ENCODE measurements at places on chromosomes 2 and 18.

- peak; percentile 81 for DNase-seq
These were observed 102.2 kb upstream of the CYP1B1 start for GRCh38 chr2:38178119-38178518.

DNA sequence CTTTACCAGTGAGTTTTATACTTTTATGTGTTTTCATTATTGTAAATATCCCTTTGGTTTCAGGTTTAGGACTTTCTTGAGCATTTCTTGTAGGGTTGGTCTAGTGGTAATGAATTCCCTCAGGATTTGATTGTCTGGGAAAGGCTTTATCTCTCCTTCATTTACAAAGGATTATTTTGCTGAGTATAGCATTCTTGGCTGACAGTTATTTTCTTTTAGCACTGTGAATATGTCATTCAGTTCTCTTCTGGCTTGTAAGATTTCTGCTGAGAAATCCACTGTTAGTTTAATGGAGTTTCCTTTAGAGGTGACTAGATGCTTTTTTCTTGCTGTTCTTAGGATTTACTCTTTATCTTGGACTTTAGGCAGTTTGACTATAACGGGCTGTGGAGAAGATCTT is 373.9 kb downstream of the TSN start:
- DNase-seq: no peak

DNA sequence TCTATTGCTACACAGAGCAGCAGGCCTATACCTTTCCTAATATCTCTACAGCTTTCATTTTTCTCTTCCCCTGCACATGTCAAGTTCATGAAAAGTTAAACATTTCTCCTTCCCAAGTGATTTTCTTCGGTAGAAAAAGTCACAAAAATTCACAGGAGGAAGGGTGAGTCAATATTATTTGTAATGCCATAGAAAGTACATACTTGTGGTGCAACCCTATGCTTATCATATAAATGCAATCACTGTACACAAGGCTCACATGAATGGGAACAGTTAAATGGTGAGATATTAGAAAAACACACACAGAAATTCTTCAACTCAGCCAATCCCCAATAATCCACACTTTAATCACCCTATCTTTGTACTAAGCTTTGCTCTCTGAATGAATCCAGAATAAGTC is 651.6 kb downstream of the LRRTM4 start:
- DNase-seq: no peak

GRCh38 chr2:112713585-112713925 is 7.3 kb upstream of the NT5DC4 start:
- no peak for DNase-seq

DNA sequence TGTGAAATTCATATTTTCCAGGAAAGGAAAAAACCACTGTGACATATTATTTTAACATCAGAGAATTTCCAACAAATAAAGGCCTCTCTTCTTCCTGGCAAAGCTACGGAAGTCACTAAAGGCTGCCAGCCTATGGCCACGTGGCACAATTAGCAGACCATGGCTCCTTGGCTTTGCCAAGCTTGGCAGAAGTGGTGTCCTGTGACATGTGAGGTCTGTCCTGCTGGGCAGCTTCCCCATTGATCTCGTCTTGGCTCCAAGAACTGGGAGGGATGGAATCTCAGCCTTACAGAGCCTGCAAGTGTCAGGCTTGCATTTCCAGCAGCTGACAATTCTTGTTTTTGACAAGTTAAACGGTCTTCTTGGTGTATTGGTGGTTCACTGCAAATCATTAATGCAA is 226.9 kb upstream of the THSD7B start:
- no peak for DNase-seq

GRCh38 chr2:174957050-174957449 is 48.1 kb downstream of the CHN1 start:
- peak; percentile 26 for DNase-seq

DNA sequence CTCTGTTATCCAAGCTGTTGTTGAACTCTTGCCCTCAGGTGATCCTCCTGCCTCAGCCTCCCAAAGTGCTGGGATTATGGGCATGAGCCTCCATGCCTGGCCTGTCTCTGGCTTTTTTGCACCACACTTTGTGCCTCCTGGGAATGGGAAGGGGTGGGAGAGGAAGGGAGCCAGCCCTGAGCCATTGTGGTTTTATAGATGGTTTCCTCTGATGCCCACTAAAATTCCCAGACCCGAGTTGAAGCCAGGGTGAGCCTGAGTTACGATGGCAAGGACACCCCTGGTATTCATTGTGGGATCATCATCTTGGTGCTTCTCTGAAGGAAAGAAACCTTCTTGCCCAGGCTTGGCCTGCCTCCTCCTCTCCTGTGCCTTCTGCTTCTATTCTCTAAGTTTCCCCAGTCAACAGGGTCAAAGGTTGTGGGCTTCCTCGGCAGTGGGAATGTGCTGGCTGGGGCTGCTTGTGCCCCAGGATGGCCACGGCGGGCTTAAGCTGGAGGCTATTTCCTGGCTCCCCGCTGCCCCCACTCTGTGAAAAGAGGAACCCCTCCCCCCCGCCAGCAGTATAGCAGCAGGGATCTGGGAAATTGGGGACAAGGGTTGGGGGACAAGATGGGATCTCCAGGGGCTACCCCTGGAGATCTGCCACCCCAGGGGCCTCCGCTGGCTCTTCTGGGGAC is 106.2 kb downstream of the STPG4 start:
- no peak for DNase-seq

GRCh38 chr2:83081826-83082690 is 1377.0 kb downstream of the SUCLG1 start:
- DNase-seq: peak; percentile 87

DNA sequence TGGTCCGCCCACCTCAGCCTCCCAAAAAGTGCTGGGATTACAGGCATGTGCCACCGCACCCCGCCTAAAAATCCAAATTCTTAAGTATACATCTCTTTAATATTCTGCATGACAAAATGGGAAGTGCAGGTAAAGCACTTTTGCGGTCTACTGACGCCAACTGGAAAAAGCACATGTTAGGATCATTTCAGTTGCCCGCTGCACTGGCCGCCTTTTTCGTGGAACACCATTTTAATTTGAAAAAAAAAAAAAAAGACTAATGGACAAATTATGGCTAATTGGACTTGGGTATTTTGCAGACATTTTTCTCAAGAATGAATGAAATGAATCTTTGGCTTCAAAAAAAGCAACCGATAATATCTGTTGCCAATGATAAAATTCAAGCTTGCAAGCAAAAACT is 129.3 kb upstream of the GPC1 start:
- DNase-seq: no peak

DNA sequence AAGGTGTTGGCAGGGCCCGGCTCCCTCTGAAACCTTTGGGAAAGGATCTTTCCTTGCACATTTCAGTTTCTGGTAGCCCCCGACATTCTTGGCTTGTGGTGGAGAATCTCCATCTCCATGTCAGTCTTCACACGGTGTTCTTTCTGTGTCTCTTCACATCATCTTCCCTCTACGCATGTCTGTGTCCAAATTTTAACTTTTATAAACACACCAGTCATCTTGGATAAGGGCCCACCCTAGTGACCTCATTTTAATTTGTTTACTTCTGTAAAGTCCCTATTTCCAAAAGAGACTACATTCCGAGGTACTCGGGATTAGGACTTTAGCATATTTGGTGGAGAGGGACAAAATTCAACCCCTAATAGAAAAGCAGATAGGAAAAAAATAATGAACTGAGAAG is 138.4 kb downstream of the GALNT3 start:
- no peak for DNase-seq

GRCh38 chr2:145194673-145195072 is 674.8 kb upstream of the ZEB2 start:
- peak; percentile 18 for DNase-seq

GRCh38 chr2:102664471-102664909 is 45.1 kb downstream of the SLC9A2 start:
- no peak for DNase-seq

GRCh38 chr2:19846030-19846429 is 55.8 kb downstream of the TTC32 start:
- DNase-seq: no peak

GRCh38 chr2:164661349-164661748 is 40.1 kb upstream of the GRB14 start:
- DNase-seq: peak; percentile 12

- peak; percentile 49 for DNase-seq
These were observed 33.7 kb upstream of the LYPD6B start for GRCh38 chr2:149004836-149005235.

DNA sequence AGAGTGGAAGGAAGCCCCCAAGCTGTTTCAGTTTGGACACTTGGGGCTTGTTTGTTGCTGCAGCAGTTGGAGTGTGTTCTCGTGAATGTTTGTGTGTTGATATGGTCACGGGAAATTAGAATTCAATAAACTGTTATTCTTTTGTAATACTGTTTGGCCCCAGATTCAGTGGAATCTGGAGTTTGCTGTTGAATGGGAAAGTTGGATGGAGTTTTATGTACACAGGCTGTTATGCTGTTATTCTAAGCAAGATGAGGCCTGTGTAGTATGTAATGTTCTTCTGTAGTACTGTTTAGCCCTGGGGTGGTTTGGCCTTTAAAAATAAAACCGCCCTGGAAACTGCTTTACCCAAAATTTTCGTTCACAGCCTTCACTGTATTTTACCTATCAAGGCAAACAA is 810.4 kb upstream of the HS6ST1 start:
- no peak for DNase-seq

DNA sequence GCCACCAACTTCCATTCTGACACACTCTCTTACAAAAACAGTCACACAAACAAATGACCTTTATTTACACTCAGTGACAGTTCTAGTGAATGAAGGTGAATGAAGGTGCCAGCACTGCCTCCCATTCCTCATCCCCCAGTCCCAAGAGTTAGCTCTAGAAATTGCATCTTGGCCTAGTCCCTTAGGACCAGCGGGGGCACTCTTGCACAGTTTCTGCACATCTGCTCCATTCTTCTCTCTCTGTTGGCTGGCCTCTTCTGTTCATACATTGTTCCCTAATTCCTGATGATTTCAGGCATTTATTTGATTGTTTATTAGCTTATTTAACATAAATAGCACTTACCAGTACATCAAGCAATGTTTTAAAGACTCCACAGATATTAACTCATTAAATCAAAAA is 30.9 kb downstream of the GAREM1 start:
- DNase-seq: no peak

GRCh38 chr2:128525653-128526052 is 207.0 kb upstream of the HS6ST1 start:
- no peak for DNase-seq

- peak; percentile 79 for DNase-seq
These were observed 48.2 kb upstream of the MAP3K20 start for GRCh38 chr2:173027181-173028128.

DNA sequence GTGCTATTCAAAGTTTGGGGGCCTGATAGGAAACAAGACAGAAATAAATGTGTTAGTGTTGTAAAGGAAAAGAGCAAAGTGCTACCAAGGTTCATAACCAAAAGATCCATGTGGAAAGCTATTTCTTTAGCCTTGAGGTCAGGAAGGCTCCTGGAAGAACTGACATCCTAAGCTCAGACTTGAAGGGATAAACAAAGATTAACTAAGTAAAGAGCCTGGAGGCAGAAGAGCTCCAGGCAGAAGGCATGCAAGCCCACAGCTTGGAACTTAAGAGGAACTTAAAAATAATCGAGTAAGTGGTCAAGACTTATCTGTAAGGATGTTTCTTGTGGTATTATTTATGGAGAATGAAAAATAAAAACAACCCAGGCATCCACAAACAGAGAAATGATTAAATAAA is 245.0 kb upstream of the MGAT5 start:
- DNase-seq: no peak

DNA sequence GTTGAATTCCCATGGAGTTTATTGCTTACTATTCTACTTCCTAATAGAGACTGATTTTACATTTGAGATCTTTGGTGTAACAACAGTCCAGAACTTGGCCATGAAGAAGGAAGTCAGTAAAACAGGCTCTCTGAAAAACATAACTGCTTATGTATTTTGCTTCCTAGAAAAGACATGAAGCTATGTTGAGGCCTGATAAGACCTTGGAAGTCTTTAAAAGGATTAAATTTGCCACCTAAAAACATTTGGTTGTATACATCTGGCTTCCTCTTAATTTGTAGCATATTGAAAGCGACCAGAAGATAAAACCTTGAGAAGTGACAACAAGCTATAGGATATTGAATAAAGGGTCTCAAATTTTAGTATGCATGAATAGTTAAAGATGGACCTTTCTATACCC is 36.4 kb downstream of the PTRHD1 start:
- DNase-seq: no peak

- no peak for DNase-seq
These were observed 188.7 kb upstream of the SIX3 start for GRCh38 chr2:44752761-44753160.

- DNase-seq: peak; percentile 6
These were observed 544.8 kb downstream of the ARHGAP15 start for GRCh38 chr2:143674051-143674450.

DNA sequence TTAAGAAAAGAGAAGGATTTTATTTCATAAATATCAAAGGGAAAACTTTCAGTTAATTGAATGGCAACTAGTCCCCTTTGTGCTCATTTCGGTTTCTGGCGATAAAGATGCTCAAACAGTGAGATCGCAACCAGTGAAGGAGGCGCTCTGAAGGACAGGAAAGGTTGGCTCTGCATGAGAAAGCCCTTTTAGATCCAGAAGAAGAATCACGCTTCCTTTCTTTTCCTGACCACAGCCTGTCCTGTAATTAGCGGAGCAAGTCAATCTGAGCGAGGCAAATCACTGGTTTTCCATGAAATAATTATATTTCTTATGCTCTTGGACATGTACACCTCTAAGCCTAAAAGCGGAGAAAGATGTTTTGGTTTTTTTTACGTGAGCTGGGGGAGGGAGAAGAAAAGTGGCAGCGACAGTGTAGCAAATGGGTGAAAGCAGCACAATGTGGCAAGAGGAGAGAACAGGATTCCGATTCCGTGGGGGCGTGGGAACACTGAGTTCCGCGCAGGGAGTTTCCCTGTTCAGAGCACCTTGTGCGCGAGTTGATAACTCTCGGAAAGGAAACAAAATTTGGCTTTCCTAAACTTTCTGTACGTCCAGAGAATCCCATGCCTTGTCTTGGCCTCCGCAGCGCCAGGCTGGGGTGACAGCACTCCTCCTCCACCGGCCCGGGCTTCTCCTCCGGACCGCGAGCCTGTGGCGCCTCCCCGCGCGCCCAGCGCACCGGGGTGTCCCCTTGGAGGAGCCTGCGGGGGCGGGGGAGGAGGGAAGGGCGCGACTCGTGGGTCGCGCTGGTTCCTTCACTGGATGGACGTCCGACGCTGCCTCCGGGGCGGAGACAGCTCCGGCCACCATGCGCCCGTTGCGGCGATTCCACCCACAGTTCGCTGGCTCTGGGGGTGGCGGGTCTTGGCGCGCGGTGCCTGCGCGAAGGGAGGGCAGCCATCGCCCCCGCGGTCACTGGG is 620 bp upstream of the SLC9A2 start:
- no peak for DNase-seq

DNA sequence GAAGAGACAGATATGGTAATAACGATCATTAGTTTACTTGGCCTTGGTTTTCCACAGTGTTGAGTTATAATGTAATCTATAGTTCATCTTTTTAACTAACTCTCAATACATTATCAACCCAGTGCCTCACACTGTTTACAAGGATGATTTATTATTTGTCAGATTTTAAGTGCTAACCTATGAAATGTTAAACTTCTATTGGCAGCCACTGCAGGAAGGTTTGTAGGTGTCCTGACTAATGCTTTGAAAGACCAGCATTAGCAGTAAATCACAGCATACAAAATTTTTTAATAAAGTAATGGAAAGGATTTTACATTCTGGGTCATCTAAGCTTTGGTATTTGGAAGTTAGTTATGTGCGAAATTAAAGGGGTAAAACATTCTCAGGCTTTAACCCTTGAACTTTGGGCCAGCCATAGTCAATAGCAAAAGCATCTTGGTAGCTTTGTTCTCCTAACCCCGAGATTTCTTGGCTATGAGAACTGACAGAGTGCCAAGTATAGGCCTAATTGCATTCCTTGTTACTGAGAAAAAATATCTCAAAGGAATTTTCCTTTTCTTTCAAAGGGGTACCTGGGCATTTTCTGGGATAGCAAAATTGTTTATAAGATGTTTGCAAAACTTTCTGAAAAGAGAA is 30.6 kb downstream of the SPATS2L start:
- DNase-seq: no peak
